ENCODE measurements at places on chromosomes 11 and 22.

- no peak for DNase-seq
These were observed 206.4 kb upstream of the E2F8 start for GRCh38 chr11:19447150-19447566.

GRCh38 chr11:5891216-5891800 is 1.7 kb upstream of the OR52E5 start:
- no peak for DNase-seq

DNA sequence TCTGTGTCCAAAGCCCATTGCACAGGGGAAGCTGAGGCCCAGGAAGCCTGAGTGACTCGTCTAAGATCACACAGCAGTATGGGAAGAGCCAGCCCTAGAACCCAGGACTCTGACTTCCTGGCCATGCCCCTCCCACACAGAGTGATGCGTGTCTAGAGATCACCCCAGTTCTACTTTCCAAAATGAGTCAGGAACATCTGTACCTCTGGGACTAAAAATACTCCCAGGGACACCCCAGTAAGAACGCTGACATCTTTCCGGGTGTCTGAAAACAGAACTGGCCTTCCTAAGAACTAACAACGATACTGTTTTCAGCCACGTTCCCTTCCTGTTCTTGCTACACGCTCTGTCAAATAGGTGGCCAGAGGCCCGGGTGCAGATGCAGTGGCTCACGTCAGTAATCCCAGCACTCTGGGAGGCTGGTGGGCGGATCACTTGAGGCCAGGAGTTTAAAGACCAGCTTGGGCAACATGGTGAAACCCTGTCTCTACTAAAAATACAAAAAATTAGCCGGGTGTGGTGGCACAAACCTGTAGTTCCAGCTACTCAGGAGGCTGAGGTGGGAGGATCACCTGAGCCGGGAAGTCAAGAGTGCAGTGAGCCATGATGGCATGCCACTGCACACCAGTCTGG is 21.7 kb upstream of the PDGFB start:
- no peak for DNase-seq

GRCh38 chr11:73244589-73245240 is 26.6 kb downstream of the P2RY2 start:
- peak; percentile 51 for DNase-seq

DNA sequence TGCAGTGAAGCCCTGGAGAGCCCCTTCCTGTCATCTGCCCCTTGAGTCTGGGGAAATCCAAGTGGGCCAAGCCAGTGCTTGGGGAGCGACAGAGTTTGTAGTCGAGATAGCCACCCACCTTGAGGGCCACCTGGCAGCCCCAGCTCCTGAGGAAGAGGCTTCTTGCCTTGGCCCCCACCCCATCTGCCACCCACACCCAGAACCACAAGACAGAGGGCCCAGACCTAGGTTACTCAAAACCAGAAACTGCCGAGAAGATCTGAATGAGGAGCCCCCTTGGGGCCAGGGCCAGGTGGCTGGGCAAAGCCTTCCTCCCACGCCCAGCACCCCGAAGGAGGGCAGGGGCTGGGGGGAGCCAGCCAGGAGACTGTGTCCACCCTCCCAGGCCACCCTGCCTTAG is 18.8 kb upstream of the PRR5 start:
- no peak for DNase-seq

- DNase-seq, result no peak
These were observed 364.6 kb downstream of the AASDHPPT start for GRCh38 chr11:106442032-106442431.

- no peak for DNase-seq
These were observed 59.0 kb downstream of the SYN3 start for GRCh38 chr22:32999039-32999815.

DNA sequence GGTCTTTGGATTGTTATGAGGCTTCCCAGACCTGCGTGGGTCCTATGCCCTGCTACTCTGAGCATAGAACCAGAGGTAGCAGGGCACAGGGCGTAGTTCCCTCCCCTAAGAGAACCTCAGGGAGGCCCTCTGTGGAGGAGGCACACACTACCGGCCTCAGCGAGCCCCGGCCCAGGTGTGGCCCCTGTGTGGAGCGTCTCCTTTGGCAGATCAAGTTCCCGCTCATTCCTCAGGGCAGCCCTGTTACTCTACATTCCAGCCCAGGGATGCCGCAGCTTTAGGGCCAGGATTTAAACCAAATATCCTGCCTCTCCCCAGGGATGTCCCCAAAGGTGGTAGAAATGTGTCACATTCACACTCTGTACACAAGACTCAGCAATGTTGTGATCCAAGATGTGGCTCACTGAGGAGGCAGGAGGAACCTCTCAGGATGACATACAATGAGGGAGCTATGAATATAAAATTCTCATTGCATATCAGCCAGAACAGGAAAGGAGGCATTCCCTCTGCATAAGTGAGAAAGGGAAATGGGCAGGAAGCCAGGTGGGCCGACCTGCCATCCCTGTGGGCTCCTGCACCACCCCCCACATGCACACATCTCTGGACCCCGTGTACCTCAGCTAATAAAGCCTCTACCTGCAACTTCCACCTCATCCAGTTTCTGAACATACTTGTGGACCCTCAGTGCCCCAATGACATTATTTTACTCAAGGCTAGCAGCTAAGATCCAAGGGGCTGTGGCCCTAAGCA is 131.9 kb upstream of the TEAD1 start:
- DNase-seq, result no peak

- no peak for DNase-seq
These were observed 799 bp upstream of the CDC42BPG start for GRCh38 chr11:64845129-64845775.

DNA sequence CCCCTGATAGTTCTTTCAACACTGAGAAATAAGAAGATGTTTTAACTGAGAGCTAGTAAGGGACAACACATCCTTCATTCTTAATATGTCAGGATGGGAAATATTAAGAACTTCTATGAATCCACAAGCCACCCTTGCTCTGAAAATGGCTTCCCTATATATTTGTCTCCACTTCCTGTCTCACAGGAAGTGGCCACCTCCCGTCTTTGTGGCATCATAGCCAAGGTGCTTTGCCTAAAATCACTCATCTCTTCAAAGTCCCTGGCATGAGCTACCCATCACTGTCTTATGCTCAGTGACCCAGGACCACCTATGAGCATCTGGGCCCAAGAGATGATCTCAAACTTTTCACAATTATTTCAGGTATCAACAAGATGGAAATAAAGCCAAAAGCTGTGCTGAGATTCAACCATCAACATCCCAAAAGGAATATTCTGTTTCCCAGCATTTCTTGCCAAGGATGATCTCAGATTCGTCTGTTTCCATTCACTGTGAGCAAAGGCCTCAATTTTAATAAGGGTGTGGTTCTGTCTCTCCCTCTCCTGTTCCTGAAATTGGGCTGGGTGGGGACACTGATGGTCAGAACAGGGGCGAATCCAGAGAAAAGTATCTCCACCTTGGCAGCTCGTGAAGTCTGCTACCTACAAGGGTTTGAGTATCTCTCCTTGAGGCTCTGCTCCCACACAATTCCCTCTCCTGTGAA is 493.9 kb downstream of the MN1 start:
- no peak for DNase-seq

DNA sequence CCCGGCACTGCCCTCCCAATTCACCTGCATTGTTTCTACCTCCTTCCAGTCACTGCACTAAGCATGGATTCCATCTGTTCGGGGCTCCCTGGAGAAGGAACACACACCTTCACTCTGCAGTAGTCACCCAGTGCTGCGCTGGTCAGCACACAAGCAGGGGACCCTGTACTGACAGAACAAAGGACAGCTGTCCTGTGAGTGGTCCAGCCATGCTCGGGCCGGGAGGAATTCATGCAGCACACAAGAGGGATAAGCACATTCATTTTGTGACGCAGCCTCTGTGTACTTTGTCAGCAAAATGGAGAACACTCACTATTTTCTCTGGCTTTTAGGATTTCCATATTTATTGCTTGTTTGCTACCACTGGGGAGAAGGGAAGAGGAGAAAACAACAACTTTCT is 167.3 kb downstream of the NTM start:
- no peak for DNase-seq

- DNase-seq, result no peak
These were observed 438 bp downstream of the ZW10 start for GRCh38 chr11:113773092-113773415.

- DNase-seq, result no peak
These were observed 22.7 kb downstream of the OR5A2 start for GRCh38 chr11:59403546-59403945.

DNA sequence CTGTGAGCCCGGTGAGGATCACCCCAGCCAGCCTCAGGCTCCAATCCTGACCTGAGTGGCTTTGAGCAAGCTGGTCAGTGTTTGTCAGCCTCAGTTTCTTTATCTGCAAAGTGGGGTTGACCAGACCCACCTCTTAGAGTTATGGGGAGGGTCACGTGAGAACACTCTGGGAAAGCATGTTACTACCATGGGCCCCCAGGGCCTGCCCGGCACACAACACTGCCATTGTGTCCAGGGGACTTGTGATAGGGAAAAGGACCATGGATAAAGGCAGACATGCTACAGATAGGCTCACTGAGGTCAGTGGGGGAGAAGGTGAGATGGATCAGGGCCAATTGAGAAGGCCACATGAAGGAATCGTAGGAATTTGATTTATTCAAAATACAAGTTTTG is 32.1 kb upstream of the SUSD2 start:
- no peak for DNase-seq
